Right cardiac atrium (tissue), 5 donors: ENCODE measurements at places on chromosomes 3 and 15. TPM values are rescaled to one million over a fixed set of nuclear protein-coding genes. Genes with fewer than 3 reads are reported as not detected.

XYLB gene
- 0.37 TPM for total RNA-seq

PAK2 gene
- 48.0 TPM for total RNA-seq

PEX5L gene
- total RNA-seq = 1.4 TPM

SENP8 gene
- 3.6 TPM for total RNA-seq

FAM174B gene
- 11.1 TPM for total RNA-seq

TTLL13 gene
- total RNA-seq = not detected

CHDH gene
- total RNA-seq = 8.2 TPM

SLC12A1 gene
- not detected for total RNA-seq

PARL gene
- total RNA-seq = 62.3 TPM

ABHD5 gene
- 20.9 TPM for total RNA-seq

MST1 gene
- total RNA-seq = 7.2 TPM

NOX5 gene
- 0.03 TPM for total RNA-seq

CD80 gene
- total RNA-seq = 0.54 TPM

FGF7 gene
- 39.7 TPM for total RNA-seq

FAM81A gene
- 1.6 TPM for total RNA-seq

PLA2G4D gene
- total RNA-seq = not detected

STAB1 gene
- 94.6 TPM for total RNA-seq
